SK-MEL-5 (cell line): ENCODE measurements at places on chromosomes 11 and 22.

DNA sequence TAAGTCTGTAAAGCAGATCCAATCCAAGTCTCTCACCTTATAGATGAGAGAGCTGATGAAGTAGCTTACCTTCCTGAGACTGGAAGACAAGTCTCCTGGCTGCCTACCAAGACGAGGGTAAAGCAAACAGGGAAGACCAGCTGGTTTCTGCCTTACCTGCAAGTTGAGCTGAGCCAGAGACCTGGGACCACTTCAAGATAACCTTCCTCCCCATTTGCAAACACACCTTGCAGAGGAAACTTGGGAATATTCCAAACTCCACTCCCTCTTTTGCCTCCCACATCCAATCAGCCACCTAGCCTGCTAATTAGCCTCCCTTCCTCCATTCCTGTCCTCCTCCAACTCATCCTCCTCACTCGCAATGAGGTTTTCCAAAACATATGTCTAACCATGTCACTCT, 23.4 kb upstream of the ROBO3 start:
- no peak for DNase-seq

- no peak for DNase-seq
Measured at GRCh38 chr22:39567135-39567946, 3.2 kb upstream of the CACNA1I start.

- no peak for DNase-seq
Measured at GRCh38 chr11:56176318-56176717, at the start of gene OR5J2. Gene OR5J2, plus strand, starts transcription at chr11:56176618. Its CDS starts 0 bp downstream, at chr11:56176618.

DNA sequence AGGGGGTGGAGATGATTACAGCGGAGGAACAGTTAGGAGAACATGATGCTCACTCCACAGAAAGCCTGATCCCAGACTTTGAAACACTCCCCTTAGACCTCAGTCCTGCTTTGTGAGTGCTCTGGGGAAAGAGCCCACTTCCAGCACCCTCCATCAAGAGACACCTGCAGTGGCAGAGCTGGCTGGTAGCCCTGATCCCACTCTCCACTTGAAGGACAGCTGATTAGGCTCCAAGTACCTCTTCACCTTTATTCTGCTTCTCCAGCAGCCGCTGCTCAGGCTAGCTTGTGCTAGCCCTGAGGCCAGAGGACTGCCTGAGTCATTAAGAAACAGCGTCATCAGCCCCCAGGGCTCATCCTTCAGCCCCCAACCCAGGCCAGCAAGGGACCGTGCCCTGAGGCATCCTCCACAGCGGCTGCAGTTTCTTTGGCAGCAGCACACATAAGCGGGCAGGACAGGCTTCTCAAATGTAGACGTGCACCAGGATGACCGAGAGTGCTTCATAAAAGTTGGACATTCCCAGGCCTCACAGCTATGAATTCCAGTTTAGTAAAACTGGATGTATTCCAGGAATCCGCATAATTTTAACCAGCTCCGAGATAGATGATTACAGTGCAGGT, 146.0 kb upstream of the TBCEL start:
- DNase-seq, result no peak

- DNase-seq, result no peak
Measured at GRCh38 chr22:33699176-33699575, 221.1 kb downstream of the LARGE1 start.

DNA sequence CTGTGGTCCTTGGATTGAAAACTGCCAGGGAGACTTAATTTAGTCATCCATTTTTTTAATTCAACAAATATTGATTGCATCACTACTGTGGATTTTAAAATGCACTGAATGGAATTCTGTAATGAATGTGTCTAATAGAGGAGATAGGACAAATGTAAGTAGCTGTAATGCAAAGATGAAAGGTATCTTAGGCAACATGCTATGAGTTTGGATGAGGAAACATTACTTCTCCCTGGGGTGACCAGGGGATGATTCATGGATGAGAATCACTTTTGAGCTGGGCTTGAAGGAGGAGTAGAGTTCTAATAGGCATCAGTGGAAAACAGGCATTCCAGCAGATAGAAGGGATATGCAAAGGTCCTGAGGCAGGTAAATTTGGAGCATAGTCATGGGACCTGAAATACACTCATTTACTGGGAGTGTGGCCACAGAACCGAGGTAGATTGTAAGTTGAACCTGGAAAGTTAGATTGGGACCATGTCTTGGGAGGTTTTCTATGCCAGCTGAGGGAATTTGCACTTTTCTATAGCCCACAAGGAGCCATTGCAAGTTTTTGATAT, 43.4 kb downstream of the PKNOX2 start:
- no peak for DNase-seq

DNA sequence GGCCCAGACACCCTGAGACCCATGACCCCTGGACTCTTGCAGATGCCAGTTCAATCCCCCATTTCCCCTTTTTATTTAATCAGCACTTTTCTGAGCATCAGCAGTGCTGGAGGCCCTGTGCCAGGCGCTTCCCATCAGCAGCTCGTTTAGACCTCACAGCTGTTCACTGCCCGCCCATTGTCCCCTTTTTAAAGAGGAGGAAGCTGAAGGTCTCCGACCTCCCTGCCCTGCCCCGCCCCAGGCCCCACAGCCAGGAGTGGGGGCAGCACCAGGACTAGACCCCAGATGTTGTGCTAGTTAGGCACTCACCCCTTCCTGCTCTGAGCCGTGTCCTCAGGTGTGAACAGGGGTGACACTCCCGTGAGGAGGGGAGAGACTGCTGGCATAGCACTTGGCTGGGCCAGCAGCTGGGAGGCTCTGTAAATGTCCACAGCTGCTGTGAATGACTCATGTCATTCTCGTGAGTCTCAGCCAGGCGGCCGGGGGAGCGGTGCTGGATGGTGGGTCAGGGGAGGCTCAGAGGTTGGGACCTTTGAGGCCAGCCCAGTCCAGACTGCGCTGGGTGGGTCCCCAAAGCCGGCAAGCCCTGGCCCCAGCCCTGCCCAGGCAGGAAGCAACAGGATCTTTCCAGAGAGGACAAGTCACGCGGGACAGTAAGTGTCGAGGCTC, 19.9 kb downstream of the EMID1 start:
- DNase-seq, result no peak

- no peak for DNase-seq
Measured at GRCh38 chr11:111176603-111177002, 68.9 kb upstream of the POU2AF2 start.

DNA sequence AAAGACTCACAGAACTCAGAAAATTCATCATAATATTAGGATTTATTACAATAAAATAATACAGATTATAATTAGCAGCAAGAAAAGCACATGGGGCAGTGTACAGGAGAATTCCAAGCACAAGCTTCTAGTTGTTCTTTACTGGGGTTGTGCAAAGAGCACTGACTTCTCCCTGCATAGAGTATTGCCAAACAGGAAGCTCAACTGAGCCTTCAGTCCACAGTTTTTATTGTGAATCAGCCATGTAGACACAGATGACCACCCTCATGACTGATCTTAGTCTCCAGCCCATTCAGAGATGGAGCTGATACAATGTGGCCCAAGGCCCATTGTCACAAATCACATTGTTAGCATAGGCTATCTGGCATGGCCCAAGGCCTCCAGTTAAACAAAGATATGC, 798.9 kb downstream of the KCNA4 start:
- DNase-seq, result no peak

- no peak for DNase-seq
Measured at GRCh38 chr11:128824191-128825049, 42.7 kb downstream of the KCNJ1 start.

- no peak for DNase-seq
Measured at GRCh38 chr11:110454609-110455008, 24.9 kb downstream of the FDX1 start.

DNA sequence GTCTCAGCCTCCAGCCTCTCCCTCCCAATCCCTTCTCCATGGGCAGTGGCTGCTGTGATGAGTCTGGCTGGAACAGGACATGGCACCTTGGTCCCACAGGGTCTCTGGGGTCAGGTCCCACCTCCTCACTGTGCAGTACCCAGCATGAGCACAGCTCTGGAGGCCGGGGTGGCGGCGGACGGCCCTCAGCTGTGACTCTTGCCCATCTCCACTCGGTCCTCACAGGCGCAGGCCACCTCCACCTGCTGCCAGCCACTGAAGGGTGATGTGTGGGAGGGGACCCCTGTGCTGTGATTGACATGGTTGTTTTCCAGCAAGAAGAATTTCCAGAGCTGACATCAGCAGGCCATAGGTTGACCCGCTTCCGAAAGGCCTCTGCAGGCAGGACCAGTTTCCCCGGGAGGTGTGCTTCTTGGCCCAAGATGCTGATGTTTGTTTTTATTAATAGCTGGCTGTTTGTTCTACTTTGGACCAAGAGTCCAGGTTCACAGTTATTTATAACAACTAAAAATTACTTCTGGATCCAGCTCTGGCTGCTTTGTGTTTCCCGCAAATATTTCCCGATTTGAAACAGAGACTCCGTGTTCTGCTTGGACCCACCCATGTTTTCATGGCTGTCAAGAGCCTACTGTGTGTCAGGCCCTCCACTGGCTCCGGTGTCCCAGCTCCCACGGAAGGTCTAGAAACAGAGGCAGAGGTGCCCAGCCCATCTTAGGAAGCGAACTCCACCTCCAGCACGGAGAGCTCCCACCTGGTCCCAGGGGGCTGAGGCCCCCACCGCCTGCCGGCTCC, 45.7 kb downstream of the SCUBE1 start:
- DNase-seq, result no peak

GRCh38 chr11:120712881-120713280, 201.3 kb downstream of the GRIK4 start:
- no peak for DNase-seq

- DNase-seq, result no peak
Measured at GRCh38 chr11:44954051-44954906, 3.6 kb upstream of the TP53I11 start.

DNA sequence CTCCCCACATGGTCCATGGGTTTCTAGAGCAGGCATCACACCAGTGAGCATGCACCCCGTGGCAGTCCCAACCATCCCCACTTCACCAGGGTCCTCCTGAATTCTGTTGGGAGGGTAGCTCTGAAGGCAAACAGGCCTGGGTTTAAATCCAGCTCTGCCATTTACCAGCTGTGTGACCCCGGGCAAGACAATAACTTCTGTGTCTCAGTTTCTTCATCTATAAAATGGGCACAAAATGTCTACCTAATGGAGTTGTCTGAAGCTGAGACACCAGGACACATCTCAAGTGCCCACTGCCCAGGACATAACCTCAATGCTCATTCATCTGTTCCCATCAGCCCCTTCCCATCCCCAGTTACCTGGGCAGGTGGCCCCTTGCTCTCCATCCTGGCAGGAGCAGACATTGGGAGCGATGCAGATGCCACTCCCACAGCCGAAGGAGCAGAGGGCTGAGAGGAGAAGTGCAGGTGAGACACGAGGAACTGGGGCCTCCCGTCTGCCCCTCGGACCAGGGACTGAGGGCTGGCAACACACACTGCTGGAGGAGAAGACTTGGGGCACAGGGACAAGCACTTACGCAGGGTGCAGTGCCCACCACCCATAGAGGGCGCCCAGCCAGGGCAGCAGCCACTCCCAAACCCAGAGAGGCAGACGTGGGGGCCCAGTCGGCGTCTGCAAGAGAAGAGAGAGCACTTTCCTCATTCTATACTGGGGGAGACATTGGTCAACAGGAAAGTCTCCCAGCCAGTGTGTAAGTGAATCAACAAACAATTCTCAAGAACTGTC, 4.0 kb downstream of the VWCE start:
- DNase-seq, result no peak

DNA sequence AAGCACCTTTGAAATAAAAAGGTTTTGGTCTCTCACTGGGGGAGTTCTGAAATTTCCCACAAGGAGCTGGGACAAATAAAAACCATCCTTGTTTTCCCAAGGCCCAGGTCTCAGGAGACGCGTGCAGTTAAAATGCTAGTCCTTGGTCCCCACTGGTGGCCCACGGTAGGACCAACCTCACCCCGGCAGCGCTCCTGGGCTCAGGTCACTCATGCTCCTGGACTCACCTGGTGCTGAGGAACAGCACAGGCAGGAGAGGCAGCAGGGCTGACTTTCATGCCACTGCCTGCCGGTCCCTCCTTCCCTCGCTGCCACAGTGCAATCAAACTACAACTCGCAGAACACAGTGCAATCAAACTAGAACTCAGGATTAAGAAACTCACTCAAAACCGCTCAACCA, 356.8 kb upstream of the CCDC179 start:
- no peak for DNase-seq

DNA sequence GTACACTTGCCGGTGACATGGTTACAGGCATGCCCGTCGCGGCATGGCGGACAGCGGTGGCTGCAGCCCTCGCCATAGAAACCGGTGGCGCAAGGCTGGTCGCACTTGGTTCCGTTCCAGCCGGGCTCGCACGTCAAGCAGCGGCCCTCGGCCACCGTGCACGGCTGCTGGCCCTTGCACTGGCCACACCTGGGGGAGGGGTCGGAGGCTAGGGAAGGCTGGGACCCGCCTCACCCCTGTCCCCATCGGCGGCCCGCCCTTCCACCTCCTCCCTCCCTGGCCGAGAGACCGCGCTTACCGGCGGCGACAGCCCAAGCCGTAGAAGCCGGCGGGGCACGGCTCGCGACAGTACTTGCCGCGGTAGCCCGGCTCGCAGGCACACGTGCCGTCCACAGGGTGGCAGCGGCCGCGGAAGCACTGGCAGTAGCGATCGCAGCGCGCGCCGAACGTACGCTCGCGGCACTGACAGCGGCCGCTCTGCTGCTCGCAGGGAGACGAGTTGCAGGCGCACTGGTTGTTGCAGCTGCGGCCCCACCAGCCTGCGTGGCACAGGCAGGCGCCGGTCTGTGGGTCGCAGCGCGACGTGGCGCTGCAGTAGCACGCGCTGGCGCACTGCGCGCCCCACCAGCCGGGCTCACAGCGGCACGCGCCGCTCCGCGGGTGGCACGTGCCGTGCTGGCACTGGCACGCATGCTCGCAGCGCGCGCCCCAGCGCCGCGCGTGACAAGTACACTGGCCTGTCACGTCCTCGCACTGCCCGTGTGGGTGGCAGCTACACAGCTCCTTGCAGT, 6.7 kb downstream of the SCARF2 start:
- no peak for DNase-seq

DNA sequence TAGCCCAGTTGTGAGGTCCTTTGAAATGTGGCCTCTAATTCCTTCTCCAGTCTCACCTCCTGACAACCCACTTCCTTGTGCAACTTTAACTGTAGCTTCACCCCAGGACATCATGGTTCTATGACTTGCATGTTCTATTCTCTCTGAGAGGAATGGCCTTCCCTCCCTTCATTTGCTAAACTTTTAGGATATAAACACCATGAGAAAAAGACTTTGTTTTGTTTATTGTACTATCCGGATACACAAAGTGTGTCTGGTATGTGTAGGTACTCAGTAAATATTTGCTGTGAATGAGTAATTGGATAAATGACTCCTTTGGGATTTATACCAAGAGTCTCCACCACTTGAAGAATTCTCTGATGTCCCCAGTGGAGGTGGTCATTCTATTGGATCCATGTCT, 547.6 kb downstream of the INSC start:
- DNase-seq, result no peak

DNA sequence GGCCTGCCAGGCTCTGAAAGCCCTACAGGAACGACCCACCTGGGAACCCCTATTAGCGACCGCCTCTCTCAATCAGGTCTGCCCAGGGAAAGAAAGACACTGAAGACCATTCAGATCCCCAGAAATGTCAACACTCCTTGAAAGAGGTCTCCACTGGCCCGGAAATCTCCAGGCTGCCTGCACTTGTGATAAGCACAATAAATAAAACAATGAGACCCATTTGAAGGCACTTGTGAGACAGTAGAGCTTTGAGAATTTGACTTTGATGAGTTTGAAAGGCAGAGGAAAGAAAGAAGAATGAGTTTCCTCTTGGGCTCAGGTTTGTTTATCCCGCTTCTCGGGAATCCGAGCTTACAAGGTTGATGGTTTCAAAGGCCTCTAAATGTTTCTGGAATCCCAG, 416.3 kb downstream of the BUD13 start:
- DNase-seq, result peak; percentile 4

GRCh38 chr11:132475026-132475425, 1057.3 kb downstream of the OPCML start:
- no peak for DNase-seq
